ENCODE measurements at places on chromosomes 6 and 20.

DNA sequence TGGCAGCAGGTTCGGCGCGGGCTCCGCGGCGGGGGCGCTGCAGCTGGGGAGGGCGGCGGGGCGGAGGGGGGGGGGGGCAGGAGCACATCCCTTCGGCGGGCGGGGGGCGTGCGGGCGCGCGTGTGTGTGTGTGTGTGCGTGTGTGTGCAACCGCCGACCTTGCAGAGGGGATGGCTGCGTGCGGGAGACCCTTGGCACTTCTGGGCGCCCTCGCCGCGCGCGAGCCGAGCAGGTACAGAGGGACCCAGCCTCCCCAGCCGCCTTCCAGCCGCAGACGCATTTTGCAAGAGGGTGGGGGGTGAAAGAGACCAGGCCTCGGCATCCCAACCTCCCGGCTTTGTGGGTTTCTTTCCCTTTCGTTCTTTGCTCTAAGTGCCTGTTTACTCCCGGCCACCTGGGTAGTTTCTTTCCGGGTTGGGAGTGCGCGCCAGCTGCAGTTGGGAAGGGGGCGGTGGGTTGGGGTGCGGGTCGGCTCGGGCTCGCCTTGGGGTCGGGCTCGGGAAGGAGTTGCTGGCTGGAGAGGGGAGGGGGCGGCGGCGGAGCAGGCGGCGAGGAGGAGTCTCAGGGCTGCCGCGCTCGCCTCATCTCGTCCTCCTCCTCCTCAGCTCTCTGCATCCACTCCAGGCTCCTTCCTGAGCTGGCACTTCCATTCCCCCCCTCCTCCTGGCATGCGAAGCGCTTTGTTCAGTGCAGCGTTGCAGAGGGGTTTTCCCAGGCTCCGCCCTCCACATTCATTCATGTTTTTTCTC lies 620 bp downstream of the HIVEP1 start:
- peak; percentile 78 for DNase-seq

DNA sequence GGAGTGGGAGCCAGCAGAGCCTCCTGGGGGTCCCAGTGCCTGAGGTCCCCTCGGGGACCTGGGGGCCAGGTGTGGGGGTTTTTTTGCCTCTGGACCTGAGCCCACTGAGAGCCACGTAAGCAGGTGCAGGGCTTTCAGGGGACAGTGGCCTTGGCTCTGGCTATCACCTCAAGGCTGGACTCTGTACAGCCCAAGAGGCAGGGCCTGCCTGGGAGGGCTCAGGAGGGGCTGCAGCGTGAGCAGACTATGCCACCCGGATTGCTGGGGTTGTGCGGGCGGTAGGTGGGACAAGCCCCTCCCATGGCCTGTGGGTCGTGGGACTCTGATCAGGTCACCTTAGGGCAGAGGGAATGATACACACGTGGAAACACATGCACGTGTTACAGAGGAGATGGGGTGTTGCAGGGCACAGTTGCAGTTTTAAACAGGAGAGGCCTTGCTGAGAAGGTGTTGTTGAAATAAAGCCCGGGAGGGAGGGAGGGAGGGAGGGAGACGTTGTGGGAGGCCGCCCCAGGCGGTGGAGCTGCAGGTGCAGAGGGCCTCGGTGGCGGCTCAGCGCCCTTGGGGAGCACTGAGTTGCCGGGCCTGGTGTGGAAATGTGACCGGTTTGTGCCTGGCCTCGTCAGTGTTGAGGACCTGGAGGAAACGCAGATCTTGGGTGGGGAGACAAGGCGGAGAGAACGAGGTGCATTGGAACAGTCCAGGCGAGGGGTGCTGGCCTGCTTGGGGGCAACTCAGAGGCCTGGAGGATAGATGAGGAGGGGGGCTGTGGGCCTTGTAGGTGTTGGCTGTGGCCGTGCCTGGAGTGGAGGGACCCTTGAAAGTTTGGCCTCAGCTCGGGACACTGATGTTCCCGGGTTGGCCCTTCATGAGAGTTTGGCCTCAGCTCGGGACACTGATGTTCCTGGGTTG lies 2.3 kb downstream of the TCEA2 start:
- no peak for DNase-seq

- DNase-seq: no peak
These were observed 29.4 kb upstream of the ZBP1 start for GRCh38 chr20:57649617-57650015.

DNA sequence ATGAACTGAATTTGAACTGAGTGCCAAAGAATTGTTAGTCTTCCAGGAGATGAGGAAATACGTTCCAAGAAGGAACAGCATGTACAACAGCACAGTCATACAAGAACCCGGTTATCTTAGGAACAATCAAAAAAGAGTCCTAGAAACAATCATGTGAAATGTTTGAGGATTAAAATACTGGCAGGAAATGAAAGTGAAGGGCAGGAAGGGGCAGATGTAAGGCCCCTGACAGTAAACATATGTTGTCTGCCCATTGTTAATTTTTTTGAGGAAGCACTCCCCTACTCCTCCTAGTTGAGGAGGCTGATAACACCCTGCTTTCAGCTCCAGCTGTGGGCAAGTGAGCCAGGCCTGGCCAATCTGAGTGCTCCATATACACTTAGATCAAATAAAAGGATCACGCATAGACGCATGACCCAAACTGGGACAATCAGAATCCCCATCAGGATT lies 220.9 kb downstream of the HACE1 start:
- no peak for DNase-seq

- DNase-seq: no peak
These were observed 446.1 kb upstream of the MARCKS start for GRCh38 chr6:113411011-113411410.

All from stimulated activated naive CD8-positive, alpha-beta T cell treated with anti-CD3 and anti-CD28 coated beads, Interleukin-15, amount 100 ng/mL, for 72 hours (primary cell).